ENCODE measurements at places on chromosomes 3 and 15. TPM values are rescaled to one million over a fixed set of nuclear protein-coding genes. Genes with fewer than 3 reads are reported as not detected.

DNA sequence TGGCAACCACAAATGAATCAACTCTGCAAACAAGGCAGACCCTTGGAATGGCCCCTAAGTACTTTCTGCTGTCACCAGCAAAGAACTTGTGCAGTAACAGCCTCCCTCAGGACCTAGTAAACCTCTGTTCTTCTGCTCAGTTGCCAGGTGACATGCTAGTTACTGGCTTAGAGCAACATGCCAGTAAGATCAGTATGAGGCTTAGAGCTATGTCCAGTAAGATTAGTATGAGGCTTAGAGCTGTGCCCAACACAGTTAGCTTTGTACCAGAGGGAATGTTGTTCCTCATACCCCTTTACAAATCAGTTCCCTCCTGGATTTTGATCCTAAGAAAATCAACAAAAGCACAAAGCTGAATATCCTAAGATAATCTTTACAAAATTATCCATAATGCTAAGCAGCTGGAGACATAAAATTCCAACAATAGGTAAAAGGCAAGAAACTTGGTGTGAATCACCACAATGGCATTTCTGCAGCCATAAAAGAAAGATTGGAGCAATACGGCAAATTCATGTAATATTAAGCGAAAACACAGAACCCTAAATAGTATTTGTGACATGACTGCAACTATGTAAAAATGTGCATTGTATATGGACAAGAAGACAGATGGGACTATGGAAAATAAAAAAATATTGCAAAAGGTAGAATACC, 107.3 kb upstream of the LPP start:
- DNase-seq: no peak
- H3K27ac ChIP-seq: no peak overlapping the region
- peaks cover 2% of the 10 kb centered on the region for H3K4me1 ChIP-seq
- H3K36me3 ChIP-seq: no peaks in the 10 kb centered on the region
- H3K4me3 ChIP-seq: no peak overlapping the region

- H3K4me1 ChIP-seq: no peaks in the 10 kb centered on the region
- no peaks in the 10 kb centered on the region for H3K27me3 ChIP-seq
- no peak for DNase-seq
- no peak overlapping the region for H3K4me3 ChIP-seq
- no peaks in the 10 kb centered on the region for H3K36me3 ChIP-seq
- no peak overlapping the region for H3K27ac ChIP-seq
Measured at GRCh38 chr3:194446754-194447153, 40.0 kb downstream of the ATP13A3 start.

DNA sequence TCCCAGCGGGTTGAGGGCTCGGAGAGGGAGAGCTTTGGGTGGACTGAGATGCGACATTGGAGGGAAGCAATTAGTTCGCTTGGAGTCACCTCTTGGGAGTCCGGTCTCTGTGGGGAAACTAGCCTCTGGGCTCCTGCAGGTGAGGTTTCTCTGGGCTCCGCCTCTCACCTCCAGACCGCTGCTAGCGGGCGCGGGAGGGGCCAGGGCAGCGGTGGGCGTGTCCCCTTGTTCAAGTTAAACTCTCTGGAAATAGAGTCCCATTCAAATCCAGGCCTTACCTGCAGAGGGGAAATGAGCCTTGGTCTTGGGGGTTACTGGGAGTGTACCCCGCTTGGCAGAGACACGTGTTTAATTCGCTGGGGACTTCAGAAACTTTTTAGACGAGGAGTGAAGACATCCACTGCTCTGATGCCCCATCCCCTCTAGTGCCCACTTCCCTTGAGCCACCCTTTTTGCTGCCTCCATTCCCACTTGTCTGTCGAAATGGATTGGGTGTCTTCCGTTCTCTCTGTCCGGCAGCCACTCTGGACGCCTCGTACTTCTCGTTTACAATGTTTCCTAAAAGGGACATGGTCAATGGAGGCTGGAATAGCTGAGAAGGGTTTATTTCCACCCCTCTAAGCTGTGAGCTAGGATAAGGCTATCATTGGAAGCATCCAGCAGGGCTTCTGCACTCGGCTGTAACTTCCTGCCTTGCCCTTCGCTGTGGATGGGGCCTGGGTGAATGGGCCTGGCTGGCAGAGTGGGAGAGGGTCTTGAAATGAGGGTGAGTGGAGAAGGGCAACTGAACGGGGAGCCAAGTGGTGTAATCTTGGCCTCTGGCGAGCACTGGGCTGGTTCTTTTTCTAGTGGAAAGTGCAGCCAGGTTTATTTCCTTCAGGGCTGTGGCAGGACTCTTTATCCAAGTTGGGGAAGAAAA, 1.1 kb downstream of the MITF start:
- H3K27me3 ChIP-seq: no peaks in the 10 kb centered on the region
- peak; percentile 33 for DNase-seq
- peaks cover 27% of the 10 kb centered on the region for H3K4me1 ChIP-seq
- H3K4me3 ChIP-seq: peak overlapping the region; percentile 98
- no peaks in the 10 kb centered on the region for H3K36me3 ChIP-seq

GRCh38 chr15:92457471-92458041, 63.9 kb downstream of the ST8SIA2 start:
- no peak overlapping the region for H3K4me3 ChIP-seq
- H3K27me3 ChIP-seq: no peaks in the 10 kb centered on the region
- no peaks in the 10 kb centered on the region for H3K4me1 ChIP-seq
- no peak overlapping the region for H3K27ac ChIP-seq

- no peaks in the 10 kb centered on the region for H3K27me3 ChIP-seq
- DNase-seq: no peak
- no peak overlapping the region for H3K27ac ChIP-seq
- no peaks in the 10 kb centered on the region for H3K4me1 ChIP-seq
- no peaks in the 10 kb centered on the region for H3K36me3 ChIP-seq
Measured at GRCh38 chr15:32952901-32953532, 235.2 kb downstream of the GREM1 start.

DNA sequence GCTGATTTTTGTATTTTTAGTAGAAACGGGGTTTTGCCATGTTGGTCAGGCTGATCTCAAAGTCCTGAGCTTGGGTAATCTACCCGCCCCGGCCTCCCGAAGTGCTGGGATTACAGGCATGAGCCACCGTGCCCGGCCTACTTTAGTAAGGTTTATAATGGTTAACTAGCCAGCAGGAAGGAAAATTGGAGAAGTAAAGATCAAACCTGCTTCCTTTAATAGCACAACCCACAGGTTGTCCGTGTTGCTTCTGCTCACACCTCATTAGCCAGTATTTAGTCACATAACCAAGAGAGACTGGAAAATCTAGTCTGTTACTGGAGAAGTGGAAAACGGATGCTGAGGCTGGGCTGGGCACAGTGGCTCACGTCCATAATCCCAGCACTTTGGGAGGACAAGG, 51.9 kb upstream of the TBL1XR1 start:
- H3K4me3 ChIP-seq: no peak overlapping the region
- H3K27ac ChIP-seq: no peak overlapping the region
- H3K4me1 ChIP-seq: no peaks in the 10 kb centered on the region
- no peaks in the 10 kb centered on the region for H3K27me3 ChIP-seq
- no peaks in the 10 kb centered on the region for H3K36me3 ChIP-seq
- DNase-seq: no peak

GRCh38 chr15:32718227-32718820, 520 bp downstream of the GREM1 start:
- no peaks in the 10 kb centered on the region for H3K36me3 ChIP-seq
- peak overlapping the region; percentile 19 for H3K4me3 ChIP-seq
- no peak overlapping the region for H3K27ac ChIP-seq
- peaks cover 29% of the 10 kb centered on the region for H3K27me3 ChIP-seq
- no peaks in the 10 kb centered on the region for H3K4me1 ChIP-seq

Gene DLL4
- 6.8 TPM for polyA plus RNA-seq

Gene KNL1
- polyA plus RNA-seq: 0.04 TPM

Gene GOLGA8B
- 3.6 TPM for polyA plus RNA-seq

Gene GPR27
- 0.69 TPM for polyA plus RNA-seq
